ENCODE measurements at places on chromosomes 16 and 17.

GRCh38 chr16:8568231-8568617 lies 22.1 kb downstream of the TMEM114 start:
- no peak for DNase-seq

DNA sequence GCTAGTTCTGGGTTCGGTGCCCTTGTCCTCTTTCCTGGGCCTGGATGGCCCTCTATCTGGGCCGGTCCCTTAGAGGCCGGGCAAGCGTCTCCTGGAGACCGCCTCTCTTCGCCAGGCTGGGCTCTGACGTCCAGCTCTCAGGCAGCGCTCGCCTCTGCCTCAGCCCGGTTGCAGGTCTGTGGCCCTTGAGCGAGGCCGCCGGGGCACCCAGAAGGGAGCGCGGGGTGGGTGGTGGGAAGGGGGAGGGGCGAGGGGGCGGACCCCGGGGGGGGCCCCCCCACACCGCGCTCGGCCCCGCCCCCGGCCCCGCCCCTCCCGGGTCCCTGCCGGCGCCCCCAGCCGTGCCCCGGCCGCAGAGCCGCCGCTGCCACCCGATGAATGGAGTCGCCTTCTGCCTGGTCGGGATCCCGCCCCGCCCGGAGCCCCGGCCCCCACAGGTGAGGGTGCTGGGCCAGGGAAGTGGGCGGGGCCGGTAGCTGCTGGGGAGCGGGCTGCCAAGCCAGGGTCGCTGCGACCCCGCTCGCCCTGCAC lies at the start of gene ARHGAP23:
ARHGAP23 (plus strand) TSS at position 353 of the 531 bp plus-strand sequence; CDS start at position 375, 22 bp downstream.
- peak; percentile 16 for DNase-seq

DNA sequence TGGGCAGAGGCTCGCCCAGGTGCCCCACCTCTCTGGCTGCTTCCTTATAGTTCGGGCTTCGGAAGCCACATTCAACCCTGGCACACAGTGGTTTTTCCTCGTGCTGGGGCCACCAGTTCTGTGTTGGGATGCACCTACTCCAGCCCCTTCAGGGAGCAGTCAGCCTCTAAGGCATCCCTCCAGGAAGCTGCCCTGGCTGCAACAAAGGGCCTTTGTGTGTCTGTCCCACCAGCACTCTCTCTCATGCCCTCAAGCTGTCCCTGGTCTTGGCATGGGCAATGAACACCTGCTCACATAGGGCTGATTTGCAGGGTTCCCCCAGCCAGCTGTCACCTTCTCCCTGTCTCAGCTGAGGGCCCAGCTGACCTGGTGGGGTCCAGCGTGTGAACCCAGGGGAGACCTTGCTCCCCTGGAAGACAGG lies 754 bp upstream of the NOXO1 start:
- no peak for DNase-seq

DNA sequence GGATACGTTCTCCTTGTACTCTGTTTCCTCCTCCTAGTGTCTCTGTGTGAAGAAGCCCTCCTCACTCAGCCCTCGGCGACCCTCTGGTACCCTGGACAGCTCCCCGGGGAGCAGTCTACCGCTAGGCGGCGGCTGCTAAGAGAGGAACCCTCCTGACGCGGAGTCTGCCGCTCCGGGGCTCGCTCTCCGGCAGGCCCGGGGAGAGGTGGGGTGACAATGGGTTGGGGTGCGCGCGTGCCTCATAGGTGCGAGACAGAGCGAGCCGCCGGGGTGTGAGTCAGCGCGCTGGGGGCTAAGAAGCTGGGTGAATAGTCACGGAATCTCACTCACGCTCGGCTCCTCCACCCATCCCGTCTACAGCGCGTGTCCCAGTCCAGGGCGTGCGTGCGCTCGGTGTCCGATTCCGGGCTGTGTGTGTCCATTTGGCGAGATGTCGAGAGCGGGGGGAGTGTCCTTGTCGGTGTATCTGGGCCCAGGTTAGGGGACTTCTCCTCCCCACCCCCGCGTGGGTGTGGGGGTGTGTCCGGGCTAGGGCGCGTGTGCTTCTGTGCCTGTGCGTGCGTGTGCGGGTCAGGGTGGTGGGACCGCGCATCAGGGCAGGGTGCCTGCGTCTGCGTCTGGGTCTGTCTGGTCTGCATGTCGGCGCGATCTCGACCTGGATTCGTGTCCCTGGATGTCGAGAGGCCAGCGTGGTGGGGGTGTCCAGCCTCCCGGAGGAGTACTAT lies 577 bp upstream of the HS3ST2 start:
- DNase-seq, result no peak

- no peak for DNase-seq
Measured at GRCh38 chr16:62190426-62190825, 154.2 kb upstream of the CDH8 start.

Measured in activated effector memory CD4-positive, alpha-beta T cell treated with Interleukin-2 at 50 U/mL for 16 hours (primary cell).